ENCODE measurements at places on chromosomes 2 and 18.
A peak's percentile ranks its signal among the peaks of the same experiment; 100 is the strongest.

- DNase-seq: no peak
These were observed 126.3 kb upstream of the OSR1 start for GRCh38 chr2:19484736-19485135.

DNA sequence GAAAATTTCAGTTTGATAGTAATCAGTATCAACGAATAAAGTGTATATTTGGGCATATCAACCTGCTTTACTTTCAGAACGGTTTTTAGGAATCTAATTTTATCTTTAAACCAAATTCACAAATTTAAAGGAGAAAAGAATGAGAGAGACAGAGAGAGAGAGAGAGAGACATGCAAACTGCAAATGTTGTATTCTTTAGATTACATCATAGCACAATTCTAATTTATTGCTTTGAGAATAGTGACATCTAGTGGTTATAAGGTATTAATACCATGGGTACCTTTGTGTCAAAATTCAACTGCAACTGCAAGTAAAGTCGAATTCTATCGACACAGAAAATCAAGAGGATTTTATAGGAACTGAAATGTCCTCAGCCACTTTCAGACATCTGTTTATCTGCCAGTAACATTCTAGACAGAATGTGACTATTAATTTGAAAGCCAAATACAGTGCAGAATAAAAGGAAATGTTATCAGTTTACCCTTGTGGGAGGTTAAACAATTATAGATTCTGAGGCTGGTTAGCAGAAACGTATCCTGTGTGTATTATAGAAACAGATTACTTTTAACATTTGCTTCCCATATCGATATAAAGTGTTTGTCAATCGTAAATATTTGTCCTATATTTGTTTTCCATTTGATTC lies 529.8 kb upstream of the VRK2 start:
- no peak for DNase-seq

DNA sequence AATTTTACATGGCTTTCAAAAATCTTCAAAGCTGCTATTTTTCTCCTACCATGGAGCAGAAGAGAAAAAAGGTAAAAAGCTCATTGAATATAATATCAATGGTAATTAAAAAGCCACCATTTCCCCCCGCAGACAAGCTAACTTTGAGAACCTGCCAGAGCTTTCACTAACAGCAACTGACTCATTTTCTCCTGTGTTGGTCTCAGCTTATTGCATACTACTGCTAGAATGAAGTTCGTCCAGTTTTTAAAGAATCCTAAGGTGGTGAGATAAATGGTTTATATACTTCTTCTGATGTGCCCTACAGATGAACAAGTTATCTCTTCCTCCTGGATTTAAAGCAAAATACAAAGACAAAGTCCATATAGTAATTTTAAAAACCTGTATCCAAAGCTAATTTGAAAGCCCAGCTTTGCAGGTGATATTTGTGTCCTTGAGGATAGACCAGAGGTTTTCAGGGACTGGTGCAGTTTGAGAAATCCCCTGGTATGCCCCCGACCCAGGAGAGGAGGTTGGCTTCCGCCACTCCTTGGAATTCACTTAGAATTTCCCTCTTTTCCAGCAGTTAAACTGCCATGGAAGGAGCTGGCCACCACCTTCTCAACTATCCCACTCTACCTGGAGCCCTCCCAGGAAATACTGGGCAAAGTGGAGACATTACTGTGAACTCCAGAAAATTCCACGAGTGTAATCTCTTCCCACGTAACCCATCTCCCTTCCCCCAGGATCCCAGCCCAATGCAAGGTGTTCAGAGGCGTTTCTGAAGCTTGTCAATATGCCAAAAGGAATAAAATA lies 17.5 kb downstream of the YPEL5 start:
- DNase-seq: no peak

GRCh38 chr2:146821836-146822316 lies 1023.0 kb upstream of the ACVR2A start:
- DNase-seq: no peak

DNA sequence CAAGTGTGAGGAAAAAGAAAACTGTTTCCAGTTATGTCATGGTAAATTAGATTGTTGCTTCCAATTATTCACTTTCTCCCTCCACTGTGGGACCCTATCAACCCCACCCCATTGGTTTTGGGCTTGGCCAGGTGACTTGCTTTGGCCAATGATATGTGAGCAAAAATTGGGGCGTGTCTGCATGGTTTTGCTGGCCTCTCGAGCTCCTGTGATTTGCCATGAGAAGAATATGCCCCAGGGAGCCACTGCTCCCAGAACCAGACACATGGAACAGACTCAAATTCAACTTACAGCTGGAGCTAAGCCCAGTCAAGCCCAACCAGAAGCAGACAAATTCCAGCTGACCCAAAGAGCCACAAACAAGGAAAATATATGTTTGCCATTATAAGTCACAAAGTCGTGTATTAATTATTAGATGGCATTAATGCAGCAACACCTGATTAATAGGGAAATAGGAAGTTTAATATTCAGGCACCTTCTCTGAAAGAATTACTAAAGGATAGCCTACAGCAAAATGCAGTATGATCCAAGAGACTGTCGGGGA lies 248.9 kb downstream of the ANAPC1 start:
- no peak for DNase-seq

GRCh38 chr2:220743203-220743602 lies 828.9 kb downstream of the EPHA4 start:
- no peak for DNase-seq

GRCh38 chr18:57737400-57738060 lies 65.6 kb downstream of the ATP8B1 start:
- DNase-seq: no peak

DNA sequence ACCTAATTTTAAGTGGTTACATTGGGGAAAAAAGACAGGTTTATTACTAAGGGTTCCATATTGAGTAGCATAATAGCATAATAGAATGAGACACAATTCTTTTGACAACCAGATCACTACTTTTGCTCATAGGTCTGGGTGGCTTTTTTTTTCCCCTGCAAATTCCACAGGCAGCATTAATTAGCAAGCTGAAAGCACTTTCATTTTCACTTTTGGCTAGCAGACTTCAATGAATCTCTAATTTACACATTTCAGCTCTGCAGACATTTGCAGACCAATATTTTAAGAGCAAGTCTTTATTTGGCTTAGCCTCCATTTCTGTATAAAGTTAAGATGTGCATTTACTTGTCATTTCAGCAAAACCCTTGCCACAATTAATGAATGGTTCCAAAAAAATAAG lies 185.5 kb downstream of the NOL4 start:
- no peak for DNase-seq

- no peak for DNase-seq
These were observed 3.0 kb downstream of the SPATA3 start for GRCh38 chr2:230998882-230999281.

- no peak for DNase-seq
These were observed 13.7 kb downstream of the CNGA3 start for GRCh38 chr2:98359986-98360385.

DNA sequence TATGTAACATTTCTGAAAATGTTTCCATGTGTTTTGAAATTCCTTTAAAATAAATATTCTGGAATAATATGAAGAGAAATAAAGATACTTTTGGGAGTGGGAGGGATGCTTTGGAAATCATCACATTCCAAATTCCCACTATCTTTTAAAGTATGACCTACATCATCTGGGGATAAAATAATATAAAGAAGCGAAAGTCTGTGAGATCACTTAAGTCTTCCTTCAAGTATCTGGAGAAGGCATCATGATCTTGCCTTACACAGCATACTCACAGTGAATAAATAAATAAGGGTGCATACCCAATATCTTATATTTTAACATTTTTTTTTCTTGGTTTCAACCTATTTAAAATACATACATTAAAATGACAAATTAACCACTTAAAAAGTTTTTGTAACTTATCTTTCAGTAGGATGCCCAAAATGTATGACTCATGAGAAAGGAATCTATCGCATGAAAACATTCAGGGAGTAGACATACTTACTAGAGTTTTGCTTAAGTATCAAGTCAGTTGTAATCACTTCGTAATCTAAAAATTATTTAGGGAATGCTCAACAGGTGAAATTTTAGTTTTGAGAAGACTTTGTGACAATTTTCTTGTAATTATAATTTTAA lies 248.3 kb upstream of the COL3A1 start:
- DNase-seq: no peak

DNA sequence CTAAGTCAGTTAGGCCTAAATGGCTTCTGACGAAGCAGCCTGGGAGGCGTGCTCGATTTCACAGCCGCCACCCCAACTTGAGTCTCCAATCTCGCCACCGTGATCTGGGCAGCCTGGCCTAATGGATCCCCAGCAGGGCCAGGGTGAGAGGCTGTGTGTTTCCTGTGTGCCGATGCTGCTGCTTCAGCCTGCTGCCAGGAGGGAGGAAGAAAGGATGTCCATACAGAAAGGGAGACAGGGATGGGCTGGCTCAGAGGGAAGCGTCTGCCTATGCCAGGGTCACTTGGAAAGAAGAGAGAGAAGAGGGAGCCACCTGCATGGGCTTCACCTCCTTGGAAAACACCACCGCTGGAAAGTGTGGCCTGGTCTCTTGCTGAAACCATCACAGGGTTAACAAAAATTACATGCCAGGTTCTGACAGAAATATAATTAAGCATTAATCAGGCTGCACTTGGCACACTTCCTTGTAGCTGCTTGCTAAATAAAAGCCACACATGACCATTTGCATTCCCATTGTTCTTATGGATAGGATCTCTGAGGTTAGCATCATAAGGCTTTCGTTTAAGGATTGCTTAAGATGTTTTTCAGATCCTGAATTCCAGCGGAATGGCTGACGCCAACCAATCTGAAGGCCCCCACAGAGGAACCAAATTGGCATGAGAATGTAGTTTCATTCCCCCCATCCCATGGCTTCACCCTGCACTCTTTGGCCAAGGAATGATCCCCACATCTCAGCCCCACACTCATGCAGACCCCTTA lies 108.8 kb upstream of the SLC1A4 start:
- DNase-seq: no peak

DNA sequence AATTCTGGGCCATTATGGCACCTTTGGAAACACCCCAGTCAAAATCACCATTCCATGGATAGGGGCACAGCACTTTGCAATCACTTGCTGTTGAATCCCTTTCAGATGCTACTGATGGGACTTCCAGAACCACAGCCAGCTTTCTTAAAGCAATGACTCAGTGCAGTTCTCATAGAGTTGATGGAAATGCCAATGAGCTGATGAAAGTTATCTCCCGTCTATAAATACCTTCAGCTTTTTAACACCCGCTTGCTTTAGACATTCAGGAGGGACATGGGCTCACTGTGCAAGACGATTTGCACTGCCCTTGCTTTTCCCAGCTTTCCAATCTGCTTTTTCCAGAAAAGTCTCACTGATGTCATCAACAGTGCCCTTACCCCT lies 66.7 kb upstream of the RPL31 start:
- no peak for DNase-seq

DNA sequence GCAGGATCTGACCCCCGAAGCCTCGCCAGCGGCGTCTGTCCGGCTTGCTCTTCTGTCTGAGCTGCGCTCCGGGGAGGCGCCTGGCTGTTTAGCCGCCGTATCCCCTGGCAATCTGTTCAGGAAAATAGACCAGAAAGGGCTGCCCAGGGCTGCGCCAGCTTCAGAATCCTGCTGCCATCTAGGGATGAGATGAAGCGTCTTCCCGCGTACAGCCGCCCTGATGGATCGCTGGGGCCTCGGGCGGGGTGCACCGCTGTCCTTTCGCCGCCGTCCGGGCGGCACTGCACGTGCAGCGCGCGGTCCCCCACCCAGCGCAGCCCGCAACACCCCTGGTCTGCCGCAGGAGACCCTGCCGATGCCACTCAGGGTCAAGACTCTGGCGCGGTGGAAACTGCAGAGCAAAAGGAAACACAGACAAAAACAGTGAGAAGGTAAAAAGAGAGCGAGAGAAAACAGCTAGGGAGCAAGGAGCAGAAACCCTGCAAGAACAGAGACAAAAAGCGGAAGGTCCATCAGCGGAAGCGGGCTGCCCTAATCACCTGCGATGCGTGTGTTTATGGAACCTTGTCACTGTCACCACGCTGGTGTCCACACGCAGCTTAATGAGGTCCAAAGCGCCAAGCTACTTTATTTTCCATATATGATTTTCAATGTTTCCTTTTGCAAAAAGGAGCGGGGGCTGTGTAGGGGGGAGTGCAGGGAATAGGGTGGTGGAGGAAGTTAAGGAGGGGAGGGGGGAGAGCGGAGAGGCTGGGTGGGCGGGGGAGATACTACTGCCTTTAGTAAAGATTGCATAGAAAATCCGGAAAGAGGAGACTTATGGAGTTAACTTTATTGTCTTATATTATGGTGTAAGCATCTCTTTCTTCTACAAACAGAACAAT lies 2113.3 kb upstream of the PIK3C3 start:
- DNase-seq: peak; percentile 89

DNA sequence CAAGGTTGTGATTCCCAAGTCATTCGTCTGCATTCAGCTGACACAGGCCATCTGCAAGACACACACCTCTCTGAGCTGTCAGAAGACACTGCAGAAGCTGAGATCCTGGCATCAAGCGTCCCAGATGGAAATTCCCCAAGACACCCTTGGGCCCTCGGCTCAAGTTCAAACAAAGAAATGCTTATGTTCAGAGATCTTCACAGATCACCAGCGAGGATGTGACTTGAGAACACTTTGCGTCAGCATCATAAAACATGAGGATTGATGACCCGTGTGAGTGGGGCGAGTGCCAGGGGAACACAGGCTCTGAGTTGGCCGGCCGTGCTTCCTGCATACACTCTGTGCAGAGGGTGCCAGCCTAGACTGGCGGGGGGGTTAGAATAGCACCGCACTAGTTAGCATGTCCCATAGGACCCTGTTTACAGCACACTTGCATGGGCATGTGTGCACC lies 36.8 kb downstream of the KCNIP3 start:
- no peak for DNase-seq

DNA sequence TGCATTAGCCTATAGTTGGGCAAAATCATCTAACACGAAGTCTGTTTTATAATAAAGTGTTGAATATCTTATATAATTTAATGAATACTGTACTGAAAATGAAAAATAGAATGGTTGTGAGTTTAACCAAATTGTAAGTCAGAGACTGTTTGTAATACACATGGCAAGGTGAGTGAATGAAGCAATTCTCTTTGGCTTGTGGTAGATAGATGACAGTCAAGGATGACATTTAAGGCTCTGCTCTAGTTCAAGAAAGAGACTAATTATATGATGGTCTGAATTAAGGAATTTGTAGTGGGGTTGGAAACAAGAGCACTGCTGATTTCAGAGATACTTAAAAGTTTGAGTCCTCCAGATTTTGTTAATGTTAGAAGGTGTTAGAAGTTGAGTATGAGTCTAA lies 207.7 kb downstream of the MCFD2 start:
- no peak for DNase-seq

- peak; percentile 4 for DNase-seq
These were observed 8.4 kb upstream of the GPC1 start for GRCh38 chr2:240426845-240427721.

GRCh38 chr2:65514555-65515195 lies 82.3 kb upstream of the SPRED2 start:
- DNase-seq: no peak

GRCh38 chr2:102317715-102318114 lies 6.4 kb downstream of the IL1RL1 start:
- DNase-seq: no peak

DNA sequence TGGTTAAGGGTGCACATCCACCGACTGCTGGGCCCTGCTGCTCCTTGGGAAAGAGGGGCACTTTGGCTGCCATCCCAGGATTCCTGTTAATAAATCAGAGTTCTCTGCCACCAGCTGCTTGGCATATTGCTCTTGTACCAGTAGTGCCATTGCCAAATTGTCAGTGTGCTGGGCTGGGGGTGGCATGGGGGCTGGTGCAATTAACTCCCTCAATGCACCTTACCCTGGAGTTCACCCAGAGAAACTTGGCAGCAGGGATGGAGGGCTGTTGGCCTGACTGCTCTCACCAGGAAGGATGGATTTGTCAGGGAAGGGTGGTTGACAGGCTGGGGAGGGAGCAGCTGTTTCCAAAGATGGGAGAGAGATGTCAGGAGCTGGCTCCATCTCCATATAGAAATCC lies 94.6 kb upstream of the SKOR2 start:
- DNase-seq: no peak

Data from WERI-Rb-1 (cell line).